Parietal lobe (tissue), 2 donors: ENCODE measurements at places on chromosomes 12 and 14. TPM values are rescaled to one million over a fixed set of nuclear protein-coding genes. Genes with fewer than 3 reads are reported as not detected.

Gene ANKRD52
- total RNA-seq, result 35.4 TPM

Gene AMN
- not detected for total RNA-seq

Gene TC2N
- total RNA-seq, result 5.6 TPM

Gene LRIG3
- total RNA-seq, result 19.1 TPM

Gene GPR68
- total RNA-seq, result 4.4 TPM

Gene DEPDC4
- 1.3 TPM for total RNA-seq

Gene YY1
- 58.8 TPM for total RNA-seq

Gene RHEBL1
- total RNA-seq, result 0.63 TPM

Gene CDC42BPB
- total RNA-seq, result 142 TPM

Gene RAD9B
- total RNA-seq, result 1.3 TPM

Gene MAP4K5
- 173 TPM for total RNA-seq

Gene RFLNA
- total RNA-seq, result 7.2 TPM

Gene LRRIQ1
- total RNA-seq, result 6.9 TPM

Gene PWP1
- 78.6 TPM for total RNA-seq

Gene FGFR1OP2
- total RNA-seq, result 56.0 TPM

Gene P2RX2
- total RNA-seq, result not detected

Gene NKX2-8
- not detected for total RNA-seq

Gene LALBA
- total RNA-seq, result not detected

Gene A2ML1
- 1.6 TPM for total RNA-seq

Gene LRRC9
- 4.1 TPM for total RNA-seq
